ENCODE measurements at places on chromosomes 13 and 19.

GRCh38 chr19:2234996-2235380 is 1.1 kb downstream of the PLEKHJ1 start:
- no peak for DNase-seq

DNA sequence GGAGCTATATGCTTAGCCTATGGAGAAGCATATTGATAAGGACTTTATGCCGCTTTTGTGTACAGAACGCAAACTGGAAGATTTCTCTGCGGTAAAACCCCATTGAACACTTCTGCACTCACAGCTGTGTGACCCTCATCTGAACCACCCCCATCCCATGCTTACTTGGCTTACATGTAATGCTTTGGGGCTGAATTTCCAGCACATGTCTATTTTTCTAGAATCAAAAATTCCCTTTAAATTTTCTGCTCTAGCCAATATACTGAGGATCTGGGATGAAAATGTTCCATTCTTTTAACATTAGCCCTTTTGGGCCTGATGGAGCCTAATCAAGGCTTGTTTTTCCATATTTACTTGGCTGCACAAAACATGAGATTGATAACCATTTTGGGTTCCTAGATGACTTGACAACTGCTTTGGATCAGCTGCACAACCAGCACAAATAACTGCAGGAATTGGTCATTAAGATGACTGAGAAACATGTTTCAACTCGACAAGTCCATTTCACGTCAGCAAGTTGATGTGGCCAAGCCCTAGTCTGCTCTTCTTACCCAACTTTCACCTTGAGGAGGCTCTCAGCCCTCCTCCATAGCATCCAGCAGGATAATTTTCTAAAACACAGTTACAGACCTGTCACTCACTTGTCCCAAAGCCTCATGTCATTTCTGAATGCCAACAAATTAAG is 52.4 kb downstream of the TNFSF11 start:
- no peak for DNase-seq

DNA sequence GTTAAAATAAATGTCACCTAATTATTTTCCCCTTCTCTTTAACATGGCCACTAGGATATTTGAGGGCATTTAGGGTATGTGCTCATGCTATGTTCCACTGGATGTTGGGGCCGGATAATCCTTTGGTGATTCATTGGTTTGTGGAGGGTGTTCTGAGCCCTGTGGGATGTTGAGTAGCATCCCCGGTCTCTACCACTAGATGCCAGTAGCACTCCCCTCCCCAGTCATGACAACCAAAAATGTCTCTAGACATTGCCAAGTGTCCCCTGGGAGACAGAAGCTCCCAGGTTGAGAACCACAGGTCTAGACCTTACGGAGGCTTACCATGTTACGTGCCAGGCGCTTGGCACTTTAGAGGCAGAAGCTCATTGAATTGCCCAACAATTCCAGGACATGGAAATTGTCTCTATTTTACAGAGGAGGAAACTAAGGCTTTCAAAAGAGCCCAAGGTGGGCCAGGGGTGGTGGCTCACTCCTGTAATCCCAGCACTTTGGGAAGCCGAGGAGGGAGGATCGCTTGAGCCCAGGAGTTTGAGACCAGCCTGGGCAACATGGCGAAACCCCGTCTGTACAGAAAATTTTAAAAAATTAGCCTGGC is 14.1 kb downstream of the SHANK1 start:
- peak; percentile 20 for DNase-seq

GRCh38 chr19:7869910-7870511 is 4.2 kb downstream of the PRR36 start:
- DNase-seq = no peak

DNA sequence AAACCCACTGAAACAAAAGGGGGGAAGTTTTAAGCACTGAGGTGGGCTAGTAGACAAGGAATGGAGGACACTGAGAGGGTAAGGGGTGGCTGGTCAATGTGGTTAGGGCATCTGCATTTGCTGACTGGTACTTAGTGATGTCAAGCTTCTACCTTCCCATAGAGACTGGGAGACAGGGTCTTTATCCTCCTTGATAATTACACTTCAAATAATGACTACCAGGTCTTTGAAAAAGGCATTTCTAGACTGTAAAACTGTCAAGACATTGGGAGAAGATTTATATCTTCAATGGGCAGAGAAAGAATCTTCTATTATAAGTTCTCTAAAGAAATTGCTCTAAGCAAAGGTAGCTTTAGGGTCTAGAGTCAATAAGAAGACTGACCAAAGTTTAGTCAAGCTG is 1490.8 kb upstream of the PCDH20 start:
- DNase-seq = no peak

GRCh38 chr13:103556681-103557080 is 490.5 kb upstream of the SLC10A2 start:
- DNase-seq = no peak

DNA sequence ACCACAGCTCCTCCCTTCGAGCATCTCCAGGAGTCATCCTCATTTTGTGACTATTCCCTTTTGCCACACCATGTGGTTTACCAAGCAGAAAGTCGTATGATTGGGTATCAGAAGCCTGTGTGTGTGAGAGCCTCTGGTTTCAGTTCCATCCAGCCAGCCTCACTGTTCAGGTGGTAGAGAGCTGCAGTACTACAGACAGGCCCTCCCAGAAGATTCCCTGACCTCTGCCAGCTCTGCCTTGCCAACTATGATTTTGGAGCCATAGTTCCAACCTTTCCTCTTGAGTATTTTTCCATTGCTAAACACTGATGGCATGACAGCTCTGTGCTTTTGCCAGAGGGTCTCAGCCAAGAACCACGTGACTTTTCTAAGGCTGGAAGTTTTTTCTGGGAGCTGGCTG is 82.5 kb downstream of the DHRS12 start:
- no peak for DNase-seq

DNA sequence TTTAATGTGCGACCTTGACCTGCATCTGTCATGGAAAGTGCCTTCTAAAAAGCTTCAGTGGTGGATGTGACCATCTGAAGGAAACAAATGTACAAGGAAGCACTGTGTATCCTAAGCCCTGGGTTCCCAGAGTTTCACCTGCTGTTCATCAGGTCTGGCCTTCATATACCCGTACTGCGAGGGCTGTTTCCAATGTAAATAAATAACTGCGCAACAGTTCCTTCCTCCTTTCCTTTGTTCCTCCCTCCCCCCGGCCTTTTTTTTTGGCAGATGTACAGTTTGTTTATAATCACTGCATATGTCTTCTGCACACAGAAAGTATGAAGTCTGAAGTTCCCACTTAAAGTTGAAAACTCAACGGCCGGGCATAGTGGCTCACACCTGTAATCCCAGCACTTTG is 5.2 kb downstream of the FAAP24 start:
- DNase-seq = no peak

DNA sequence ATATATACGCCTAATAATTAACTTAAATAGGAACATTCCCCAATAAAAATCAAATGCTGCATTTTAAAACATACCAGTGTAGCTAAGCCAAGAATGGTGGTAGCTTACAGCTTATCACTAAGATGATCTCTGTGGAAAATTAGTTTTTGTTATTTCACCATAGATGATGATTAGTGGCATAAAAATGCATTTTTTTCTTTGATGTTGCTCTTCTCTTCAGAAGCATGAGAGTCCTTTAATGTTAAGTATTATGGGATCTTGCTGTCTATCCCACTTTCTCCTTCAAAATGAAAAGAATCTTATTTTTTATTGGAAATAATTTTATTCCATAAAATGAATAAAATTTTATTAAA is 731.0 kb downstream of the SLITRK1 start:
- no peak for DNase-seq

DNA sequence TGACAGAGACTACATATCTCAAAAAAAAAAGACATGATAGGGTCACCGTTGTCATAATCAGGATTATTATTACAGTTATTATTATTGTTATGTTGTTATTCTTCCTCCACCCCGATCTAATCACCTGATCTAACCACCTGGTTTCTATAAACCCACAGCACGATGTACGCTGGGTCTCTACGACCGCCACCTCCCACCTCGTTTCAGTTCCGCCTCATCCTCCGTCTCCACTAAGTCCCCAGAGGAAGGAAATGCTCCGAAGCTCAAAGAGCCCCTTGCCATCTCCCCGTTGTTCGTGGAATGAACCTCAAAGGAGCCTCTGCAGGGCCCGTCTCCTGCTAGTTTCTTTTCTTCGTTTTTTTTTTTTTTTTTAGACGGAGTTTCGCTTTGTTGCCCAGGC is 15.9 kb upstream of the MEIS3 start:
- no peak for DNase-seq

GRCh38 chr13:23427881-23428528 is 5.5 kb downstream of the SACS start:
- DNase-seq = no peak

GRCh38 chr13:63501702-63502101 is 2086.1 kb upstream of the PCDH20 start:
- no peak for DNase-seq

GRCh38 chr13:30017880-30018279 is 167.5 kb upstream of the UBL3 start:
- no peak for DNase-seq

GRCh38 chr13:66847541-66847940 is 382.6 kb downstream of the PCDH9 start:
- no peak for DNase-seq

- DNase-seq = no peak
These were observed 753 bp downstream of the ZNF235 start for GRCh38 chr19:44303976-44304568.

Measured in NCI-H1694 (cell line).